Liver (tissue), 10 donors: ENCODE measurements at places on chromosomes 7 and 10. TPM values are rescaled to one million over a fixed set of nuclear protein-coding genes. Genes with fewer than 3 reads are reported as not detected.

ZNF316 gene
- total RNA-seq: 14.3 TPM

PAPOLB gene
- 0.08 TPM for total RNA-seq

SHH gene
- 10.0 TPM for total RNA-seq

OR6V1 gene
- not detected for total RNA-seq

PSD gene
- 0.56 TPM for total RNA-seq

SPAM1 gene
- not detected for total RNA-seq

EFCAB10 gene
- not detected for total RNA-seq

FBXL13 gene
- total RNA-seq: 0.75 TPM

PTF1A gene
- not detected for total RNA-seq

RAPGEF5 gene
- total RNA-seq: 16.4 TPM
